ENCODE measurements at places on chromosomes 11 and 22.

DNA sequence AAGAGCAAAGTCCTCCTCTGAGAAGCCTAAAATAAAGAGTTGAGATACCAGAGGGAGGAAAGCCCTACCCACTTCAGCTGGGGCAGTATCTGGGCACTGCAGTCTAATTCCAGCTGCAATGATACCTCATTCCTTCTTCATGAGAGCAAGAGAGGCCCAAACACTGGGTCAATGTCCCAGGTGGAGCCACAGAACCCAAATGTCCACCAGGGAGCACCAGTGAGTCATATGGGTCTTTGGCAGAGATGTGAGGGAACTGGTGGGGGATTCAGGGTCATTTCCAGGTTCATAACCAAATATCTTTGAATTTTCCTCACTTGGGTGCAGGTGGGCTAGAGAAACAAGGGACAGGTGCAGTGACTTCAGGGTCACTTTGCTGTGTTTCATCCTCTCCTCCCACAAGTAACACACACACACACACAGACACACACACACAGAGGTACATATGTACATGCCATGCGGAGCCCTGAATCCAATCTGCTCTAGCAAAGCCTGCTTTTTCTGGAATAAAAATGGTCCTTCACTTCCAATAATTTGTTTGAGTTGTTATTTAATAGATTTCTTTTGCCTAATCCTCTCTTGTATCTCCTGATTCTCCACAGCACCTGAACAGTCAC lies 585.4 kb downstream of the SOX6 start:
- DNase-seq: no peak

- no peak for DNase-seq
Observed at GRCh38 chr22:45562537-45563361, 60.1 kb downstream of the FBLN1 start.

DNA sequence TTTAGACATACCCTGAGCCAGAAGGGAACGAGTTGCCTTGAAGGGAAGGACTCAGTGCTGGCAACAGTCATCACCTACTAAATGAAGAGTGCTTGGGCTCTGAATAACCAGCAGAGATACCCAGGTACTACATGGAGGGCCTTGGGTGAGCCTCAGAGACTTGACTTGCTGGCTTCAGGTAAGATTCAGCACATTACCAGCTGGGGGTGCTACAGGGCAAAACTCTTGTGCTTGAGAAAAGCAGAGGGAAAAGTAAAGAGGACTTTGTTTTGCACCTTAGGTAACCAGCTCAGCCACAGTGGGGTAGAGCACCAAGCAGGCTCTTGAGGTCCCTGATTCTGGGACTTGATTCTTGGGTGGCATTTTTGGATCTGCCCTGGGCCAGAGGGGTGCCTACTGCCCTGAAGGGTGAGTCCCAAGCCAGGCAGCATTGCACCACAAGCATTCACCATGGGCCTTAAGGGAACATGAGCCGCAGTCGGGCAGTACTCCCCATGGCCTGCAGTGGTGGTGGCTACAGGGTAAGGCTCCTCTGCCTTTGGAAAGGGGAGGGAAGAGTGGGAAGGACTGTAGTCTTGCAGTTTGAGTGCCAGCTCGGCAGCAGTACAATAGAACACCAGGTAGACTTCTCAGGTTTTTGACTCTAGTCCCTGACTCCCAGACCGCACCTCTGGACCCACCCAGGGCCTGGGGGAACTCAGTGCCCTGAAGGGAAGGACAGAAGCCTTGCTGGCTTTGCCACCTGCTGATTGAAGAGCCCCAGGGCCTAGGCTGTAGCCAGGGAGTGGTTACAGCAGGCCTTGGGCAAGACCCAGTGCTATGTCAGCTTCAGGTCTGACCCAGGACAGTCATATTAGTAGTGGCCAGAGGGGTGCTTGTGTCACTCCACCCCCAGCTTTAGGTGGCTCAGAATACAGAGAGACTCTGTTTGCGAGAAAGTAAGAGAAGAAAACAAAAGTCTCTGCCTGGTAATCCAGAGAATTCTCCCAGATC lies 22.7 kb upstream of the PLEKHA7 start:
- no peak for DNase-seq

DNA sequence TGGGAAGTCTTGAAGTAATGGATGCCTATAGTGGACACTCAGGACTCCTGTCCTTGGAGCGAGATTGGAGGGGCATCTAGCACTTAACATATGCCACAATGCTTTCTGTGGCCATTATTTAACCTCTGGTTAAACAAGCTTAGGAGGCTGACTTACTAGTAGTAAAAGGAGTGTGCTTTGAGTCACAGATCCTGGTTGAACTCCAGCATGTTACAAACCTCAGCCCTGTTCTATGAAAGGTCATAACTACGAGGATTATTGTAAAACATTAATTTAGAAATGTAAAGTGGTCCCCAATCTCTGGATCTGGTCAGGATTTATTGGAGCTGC lies 1.1 kb upstream of the LBHD1 start:
- no peak for DNase-seq

DNA sequence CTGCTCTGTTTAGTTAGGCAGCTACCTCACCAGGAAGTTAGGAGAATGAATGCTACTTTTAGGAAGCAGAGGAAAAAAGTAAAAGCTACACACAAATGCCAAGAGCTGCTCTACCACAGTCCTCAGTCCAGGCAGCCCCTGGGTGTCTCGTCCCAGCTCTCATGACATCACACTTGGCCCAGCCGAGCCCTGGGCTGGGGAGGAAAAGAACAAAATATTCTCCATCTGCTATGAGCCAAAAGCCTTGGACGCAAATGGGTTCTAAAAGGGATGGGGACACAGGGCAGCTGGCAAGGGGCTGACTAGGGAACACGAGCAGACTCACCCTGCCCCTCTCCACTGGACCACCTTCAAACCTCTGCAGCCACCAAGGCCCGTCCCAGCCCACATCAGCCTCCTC lies 26.1 kb downstream of the TMEM184B start:
- no peak for DNase-seq

GRCh38 chr22:39353346-39353745 lies 3.6 kb downstream of the SYNGR1 start:
- no peak for DNase-seq

- no peak for DNase-seq
Observed at GRCh38 chr11:113278925-113279324, 35.5 kb upstream of the TTC12 start.

GRCh38 chr11:45166604-45166897 lies 20.1 kb downstream of the PRDM11 start:
- no peak for DNase-seq

GRCh38 chr11:117097014-117097388 lies 1.2 kb downstream of the SIK3 start:
- DNase-seq: no peak

DNA sequence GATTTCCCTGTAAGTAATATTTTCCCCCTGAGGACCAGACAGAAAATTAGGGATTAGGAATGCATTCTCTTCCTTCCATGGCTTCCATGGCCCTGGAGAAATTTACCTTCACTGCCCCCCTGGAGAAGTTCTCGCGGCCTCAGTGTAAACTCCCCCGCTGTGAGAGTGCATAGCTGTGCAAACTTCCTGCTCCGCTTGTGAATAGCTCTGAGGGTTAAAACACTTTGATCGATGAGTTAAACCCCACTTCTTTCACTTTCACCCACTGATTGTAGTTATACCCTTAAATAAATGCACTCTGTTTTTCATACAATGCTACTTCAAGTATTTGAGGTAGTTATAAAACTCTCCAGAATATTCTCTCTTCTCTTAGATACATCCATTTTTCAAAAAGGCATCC lies 190.8 kb downstream of the DSCAML1 start:
- no peak for DNase-seq

GRCh38 chr22:48838376-48838775 lies 989.3 kb downstream of the BRD1 start:
- no peak for DNase-seq

- no peak for DNase-seq
Observed at GRCh38 chr11:70365544-70365927, 32.8 kb upstream of the CTTN start.

DNA sequence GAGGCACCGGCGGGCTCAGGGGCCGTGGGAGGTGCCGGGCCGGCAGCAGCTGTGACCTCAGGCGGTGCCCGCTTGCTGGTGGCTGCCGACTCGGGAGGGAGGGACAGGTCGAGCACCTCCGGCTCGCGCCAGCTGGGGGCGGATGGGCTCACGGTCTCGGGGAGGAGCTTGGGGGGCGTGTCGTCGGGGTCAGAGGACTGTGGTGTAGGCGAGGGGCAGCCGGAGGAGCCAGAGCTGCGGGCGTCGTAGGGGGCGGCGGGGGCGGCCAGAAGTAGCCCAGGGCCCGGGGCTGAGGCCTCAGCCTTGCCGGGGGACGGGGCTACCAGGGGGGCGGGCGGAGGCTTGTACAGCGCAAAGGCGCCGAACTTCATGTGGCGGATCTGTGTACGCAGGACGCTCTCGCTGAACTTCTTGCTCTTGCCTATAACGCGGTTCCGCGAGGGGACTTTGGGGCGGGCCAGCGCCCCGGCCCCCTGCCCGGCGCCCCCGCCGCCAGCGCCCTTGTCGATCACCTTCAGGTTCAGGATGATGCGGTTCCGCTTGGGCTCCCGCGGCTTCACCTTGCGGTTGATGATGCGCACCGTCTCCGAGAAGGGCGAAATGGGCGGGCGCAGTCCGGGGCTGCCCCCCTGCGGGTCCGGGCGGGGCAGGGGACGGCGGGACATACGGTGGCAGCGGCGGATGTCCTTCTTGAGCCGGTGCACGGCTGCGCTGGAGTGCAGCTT lies 5.5 kb downstream of the CBX6 start:
- DNase-seq: no peak

- no peak for DNase-seq
Observed at GRCh38 chr11:111097191-111097590, 148.3 kb upstream of the POU2AF2 start.

- no peak for DNase-seq
Observed at GRCh38 chr11:60851327-60852104, 4.2 kb downstream of the PTGDR2 start.

DNA sequence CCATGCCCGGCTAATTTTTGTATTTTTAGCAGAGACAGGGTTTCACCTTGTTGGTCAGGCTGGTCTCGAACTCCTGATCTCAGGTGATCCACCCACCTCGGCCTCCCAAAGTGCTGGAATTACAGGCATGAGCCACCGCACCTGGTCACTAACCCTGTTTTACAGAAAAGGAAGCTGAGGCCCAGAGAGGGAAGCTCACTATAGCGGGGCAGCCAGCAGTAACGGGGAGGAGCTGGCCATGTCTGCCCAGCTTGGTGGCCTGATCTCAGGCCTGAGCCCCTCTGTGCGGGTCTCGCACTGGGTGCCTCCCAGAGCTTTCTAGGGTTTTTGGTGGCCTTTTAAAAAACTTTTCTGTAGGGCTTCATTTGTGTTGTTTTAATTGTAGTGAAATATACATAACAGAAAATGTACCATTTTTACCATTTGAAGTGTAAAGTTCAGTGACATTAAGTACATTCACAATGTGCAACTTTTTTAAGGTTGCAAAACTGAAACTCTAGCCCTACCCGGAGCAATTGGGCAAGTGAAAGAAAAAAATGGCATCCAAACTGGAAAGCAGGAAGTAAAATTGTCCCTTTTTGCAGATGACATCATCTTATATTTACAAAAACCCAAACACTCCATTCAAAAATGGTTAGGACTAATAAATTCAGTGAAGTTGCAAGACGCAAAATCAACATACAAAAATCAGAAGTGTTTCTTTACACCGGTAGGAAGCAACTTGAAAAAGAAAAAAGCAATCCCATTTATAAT lies 14.5 kb upstream of the CYTH4 start:
- DNase-seq: no peak

- DNase-seq: peak; percentile 43
Observed at GRCh38 chr11:123054301-123055065, 7.5 kb downstream of the HSPA8 start.

GRCh38 chr11:127890030-127890615 lies 697.2 kb downstream of the ETS1 start:
- DNase-seq: no peak

GRCh38 chr11:2445746-2446551 lies 1.1 kb downstream of the KCNQ1 start:
- DNase-seq: no peak

- DNase-seq: no peak
Observed at GRCh38 chr11:45968901-45969300, 46.4 kb downstream of the LARGE2 start.

- no peak for DNase-seq
Observed at GRCh38 chr11:36254713-36255112, 34.5 kb downstream of the COMMD9 start.

GRCh38 chr11:66723693-66724092 lies 5.3 kb downstream of the SPTBN2 start:
- DNase-seq: no peak

GRCh38 chr11:114243461-114244372 lies 52.5 kb upstream of the NNMT start:
- no peak for DNase-seq

DNA sequence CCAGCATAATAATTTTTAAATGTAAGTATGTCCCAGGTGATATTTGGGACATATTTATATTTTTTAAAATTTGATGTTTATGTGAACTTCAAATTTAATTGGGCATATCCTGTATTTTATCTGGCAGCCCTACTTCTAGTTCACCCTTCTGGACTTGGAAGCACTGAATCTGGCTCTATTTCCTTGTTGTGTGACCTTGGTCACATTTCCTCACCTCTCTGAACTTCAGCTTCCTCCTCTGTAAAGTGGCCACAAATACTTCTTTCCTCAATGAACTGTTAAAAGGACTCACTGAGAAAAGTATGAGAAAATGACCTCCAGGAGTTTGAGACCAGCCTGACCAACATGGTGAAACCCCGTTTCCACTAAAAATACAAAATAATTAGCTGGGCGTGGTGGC lies 8.1 kb upstream of the RNF185 start:
- DNase-seq: no peak
